ENCODE measurements at places on chromosomes 5 and 9.

DNA sequence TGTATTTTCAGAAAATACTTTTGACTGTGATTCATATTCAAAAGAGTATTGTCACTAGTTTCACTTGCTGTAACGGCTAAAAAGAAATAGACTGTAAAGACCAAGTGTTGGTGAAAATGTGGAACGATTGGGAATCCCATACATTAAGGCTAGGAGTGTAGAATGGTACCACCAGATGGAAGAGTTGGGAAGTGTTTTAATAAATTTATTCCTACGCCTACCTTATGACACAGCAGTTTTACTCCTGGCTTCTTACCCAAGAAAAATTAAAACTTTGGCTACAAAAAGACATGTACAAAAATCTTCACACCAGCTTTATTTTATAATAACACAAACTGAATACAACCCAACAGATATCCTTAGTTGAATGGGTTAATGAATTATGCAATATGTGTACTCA lies 256.2 kb downstream of the TAF11L14 start:
- DNase-seq, result no peak

DNA sequence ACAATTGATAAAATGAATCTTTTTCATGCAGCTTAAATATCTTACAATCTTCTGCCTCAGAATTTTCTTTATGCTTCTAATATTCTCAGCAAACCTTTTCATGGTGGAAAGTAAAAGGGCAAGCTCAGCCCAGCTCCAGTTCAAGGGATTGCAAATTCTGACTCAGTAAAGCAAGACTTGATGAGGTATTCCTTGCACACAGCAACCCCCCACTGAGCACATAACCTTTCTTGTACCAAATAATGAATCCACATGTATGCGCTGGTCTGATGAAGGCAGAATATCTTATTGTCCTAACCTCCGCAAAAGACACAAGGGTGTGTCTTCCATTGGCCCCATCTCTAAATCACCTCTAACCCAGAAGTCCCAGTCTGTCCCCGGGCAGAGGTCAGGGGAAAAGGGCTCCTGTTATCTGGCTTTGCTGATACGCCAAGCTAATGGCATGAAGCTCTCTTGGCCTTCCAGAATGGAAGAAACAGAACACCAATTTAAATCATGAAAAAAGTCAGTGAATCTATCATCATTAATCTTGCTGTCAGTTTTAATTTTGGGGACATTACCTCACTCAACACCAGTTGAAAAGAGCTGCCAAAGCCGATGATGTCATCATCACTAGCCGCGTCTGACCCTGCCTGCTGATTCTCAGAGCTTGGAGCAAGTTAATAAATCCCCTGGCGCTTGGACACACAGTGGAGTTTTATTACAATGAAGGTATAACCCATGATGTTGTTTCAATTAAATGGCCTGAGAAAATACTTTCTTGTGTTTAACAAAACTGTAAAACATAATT lies 592.5 kb upstream of the CLINT1 start:
- no peak for DNase-seq

DNA sequence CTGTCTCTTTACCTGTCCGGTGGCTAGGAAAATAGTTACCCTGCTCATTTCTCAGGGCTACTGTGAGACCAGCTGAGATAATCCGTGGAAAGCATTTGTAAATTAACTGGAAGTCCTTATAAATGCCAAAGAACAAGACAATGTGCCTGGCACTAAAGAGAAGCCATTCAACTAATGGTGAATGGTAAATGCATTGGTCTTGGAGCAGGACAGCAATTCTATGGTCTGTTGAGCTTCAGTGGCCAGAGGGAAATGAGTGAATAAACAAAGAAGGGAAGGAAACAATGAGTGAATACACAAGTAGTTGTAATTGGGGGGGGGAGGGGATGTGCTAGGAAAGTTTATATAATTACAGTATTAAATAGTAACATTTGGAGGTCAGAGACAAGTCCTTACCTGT lies 353.6 kb downstream of the SEMA5A start:
- no peak for DNase-seq

DNA sequence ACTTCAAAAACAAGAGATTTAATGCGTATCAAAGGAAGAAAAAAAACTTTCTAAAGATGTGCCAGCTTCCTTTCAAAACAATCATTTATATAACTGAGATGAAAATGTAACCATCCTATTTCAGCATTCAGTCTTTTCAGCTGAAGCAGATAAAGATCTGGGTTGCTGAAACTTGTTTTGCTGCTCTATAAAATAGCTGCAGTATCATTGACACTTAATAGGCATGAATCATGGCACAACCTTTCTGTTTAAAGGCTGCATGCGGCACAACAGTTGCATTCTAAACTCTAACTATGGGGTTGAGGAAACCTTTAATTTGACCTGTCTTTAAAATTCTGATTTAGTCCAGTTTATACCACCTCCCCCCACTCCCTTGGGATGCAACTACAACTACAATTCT lies 196.7 kb downstream of the MPDZ start:
- no peak for DNase-seq

- DNase-seq, result peak; percentile 56
Observed at GRCh38 chr5:135565725-135566421, 12.9 kb downstream of the CXCL14 start.

GRCh38 chr5:82991678-82992323 lies 85.4 kb downstream of the TMEM167A start:
- no peak for DNase-seq

- DNase-seq, result no peak
Observed at GRCh38 chr9:121439711-121440664, 59.7 kb downstream of the GGTA1 start.

DNA sequence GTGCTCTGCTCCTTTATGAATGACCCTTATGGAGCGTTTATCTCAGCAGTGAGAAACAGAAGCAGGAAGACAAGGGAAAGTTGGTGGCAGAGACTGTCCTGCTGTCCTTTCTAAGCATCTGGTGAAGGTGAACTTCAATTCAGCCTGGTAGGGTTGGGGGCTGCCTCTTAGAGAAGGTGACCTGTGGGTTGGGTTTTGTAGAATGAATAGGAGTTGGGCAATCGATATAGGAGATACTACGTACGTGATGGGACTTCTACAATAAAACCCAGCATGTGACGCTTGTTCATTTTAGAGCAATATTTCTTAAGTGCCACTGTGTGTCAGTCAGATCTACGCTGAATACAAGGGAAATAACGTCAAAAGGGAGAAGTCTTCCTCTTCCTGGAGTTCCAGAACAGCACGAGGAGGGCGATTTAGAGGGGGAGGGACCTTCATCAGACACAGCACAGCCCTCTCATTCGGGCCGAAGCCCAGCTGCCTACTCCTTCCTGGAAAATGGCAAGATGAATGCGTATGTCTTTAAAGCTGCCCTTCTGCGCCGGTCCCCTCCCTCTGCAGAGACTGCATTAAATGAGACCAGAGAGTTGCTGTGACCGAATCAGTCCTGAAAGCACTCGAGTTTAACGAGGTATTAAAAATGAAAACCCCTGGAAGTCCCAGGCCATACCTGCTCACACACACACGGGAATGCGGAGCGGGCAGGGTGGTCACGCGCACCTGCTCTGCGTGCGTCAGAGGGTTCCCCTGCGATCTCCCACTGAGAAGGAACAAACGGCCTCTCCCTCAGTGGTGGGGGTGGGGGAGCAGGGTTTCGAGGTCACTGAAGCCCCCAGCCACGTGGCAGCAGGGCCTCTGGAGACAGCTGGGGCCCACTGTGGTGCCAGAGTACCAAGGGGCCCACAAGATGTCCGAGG lies 85.3 kb upstream of the SARDH start:
- no peak for DNase-seq

DNA sequence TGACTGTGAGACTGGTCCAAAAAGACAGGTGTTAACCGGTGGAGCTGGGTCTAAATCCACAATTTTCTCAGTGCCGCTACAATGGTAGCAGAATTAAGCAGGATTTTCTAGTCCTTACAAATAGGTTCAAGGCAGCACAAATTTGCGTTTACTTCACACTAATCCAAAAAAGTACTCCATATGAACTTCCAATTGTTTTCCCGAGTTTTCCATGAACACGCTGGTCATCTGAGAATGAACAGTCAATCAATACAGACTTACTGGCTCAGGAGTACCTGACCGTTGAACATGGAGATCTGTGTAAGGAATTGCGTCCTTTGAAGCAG lies 709 bp downstream of the SLC35D2 start:
- DNase-seq, result no peak

- DNase-seq, result no peak
Observed at GRCh38 chr5:66180282-66181155, 36.4 kb downstream of the SREK1 start.

Data from CD4-positive, alpha-beta T cell treated with Interleukin-21 for 1 hour (primary cell).